AG09319 (cell line): ENCODE measurements at places on chromosomes 1 and 21.

- no peak for DNase-seq
Observed at GRCh38 chr1:236465231-236465958, 58.4 kb upstream of the LGALS8 start.

GRCh38 chr1:150008699-150009098 is 1.8 kb downstream of the OTUD7B start:
- no peak for DNase-seq

- no peak for DNase-seq
Observed at GRCh38 chr1:58929671-58930325, 146.0 kb upstream of the JUN start.

- DNase-seq: no peak
Observed at GRCh38 chr1:213783893-213784292, 203.9 kb upstream of the PROX1 start.
